Muscle of arm (tissue), 14 donors: ENCODE measurements at places on chromosomes 1 and 21. TPM values are rescaled to one million over a fixed set of nuclear protein-coding genes. Genes with fewer than 3 reads are reported as not detected.
A peak's percentile ranks its signal among the peaks of the same experiment; 100 is the strongest.

DNA sequence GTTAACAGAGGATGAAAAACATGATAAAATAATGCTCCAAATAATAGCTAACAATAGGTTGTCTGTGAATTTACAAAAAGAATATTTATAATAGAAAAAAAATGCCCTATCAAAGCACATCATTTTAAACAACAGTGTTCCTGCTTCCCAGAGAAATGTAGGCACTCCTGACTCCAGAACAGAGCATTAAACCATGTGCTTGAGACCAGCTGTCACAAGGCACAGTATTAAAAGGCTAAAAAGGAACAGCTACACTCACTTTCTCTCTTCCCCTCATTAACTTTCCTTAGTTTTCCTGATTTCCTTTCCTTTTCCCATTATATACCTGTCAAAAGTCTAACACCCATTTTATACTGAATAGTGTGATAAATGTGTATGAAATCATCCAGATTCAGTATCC is 10.9 kb downstream of the VAV3 start:
- no peak for DNase-seq

DNA sequence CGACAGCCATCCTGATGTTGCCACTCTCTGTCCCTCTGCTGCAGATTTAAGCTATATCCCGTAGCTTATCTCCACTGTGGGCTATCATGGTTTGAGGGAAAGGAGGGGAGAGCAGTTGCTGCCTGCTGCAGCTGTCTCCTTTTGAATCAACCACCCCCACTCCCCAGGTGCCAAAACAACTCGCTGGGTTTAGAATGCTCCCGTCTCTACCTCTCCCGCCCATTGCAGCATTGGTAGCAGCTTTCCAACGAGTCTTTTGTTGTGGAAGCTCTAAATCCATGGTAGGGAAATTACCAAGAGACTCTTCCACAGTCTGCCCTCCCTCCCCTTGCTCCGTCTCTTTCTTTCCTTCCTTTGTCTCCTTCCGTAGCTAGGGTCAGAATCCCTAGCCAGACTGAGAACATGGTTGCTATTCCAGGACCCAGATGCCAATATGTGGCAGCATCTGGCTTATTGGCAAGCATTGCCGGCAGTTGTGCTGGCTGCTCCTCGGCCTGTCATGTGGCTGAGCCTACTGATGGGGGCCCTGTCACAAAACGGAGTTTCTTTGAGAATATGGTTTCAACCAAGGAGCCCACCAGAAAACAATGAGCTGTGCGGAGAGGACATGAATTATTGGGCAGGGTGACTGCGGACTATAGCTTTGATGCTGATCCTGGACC is 230.7 kb downstream of the RPS6KC1 start:
- DNase-seq: peak; percentile 35

GRCh38 chr1:167631386-167631935 is 1.4 kb downstream of the RCSD1 start:
- DNase-seq: no peak

DNA sequence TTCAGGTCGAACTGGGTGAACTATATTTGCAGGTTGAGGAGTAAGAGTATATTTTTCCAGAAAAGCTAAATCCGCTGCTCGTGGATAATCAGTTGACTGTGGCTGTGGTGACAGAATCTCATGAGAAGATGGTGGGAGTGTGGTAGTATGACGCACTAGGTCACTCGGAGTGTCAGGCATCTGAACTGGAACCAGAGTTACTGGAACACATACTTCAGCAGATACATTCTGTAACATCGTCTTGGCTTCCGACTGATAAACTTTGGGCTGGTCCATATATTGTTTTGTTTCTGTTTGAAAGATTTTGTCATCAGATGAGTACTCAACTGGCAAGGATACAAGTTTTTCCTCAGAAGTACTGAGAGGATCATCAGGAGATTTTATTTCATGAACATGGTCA is 13.0 kb upstream of the ASPM start:
- DNase-seq: no peak

- peak; percentile 41 for DNase-seq
Observed at GRCh38 chr1:33170351-33171274, 11.2 kb downstream of the TRIM62 start.

The ATP8B2 gene
- polyA plus RNA-seq: not detected

DNA sequence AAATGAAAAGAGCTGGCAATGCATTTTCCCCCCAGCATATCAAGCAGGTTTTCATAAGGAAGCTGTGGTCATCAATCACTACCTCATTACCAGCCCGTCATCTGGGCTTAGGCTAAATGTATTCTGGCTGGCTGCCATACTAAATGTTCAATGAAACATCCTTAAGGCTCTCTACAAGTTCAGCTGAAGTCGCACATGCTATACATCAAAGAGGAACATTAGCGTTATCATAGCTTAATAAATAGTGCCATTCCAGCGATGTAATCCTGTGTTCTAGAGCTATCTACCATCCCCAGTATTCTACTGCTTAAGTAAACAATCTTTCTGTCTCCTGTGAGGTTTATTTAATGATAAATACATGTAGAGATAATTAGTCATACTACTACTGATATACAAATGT is 288.8 kb downstream of the DPYD start:
- no peak for DNase-seq

DNA sequence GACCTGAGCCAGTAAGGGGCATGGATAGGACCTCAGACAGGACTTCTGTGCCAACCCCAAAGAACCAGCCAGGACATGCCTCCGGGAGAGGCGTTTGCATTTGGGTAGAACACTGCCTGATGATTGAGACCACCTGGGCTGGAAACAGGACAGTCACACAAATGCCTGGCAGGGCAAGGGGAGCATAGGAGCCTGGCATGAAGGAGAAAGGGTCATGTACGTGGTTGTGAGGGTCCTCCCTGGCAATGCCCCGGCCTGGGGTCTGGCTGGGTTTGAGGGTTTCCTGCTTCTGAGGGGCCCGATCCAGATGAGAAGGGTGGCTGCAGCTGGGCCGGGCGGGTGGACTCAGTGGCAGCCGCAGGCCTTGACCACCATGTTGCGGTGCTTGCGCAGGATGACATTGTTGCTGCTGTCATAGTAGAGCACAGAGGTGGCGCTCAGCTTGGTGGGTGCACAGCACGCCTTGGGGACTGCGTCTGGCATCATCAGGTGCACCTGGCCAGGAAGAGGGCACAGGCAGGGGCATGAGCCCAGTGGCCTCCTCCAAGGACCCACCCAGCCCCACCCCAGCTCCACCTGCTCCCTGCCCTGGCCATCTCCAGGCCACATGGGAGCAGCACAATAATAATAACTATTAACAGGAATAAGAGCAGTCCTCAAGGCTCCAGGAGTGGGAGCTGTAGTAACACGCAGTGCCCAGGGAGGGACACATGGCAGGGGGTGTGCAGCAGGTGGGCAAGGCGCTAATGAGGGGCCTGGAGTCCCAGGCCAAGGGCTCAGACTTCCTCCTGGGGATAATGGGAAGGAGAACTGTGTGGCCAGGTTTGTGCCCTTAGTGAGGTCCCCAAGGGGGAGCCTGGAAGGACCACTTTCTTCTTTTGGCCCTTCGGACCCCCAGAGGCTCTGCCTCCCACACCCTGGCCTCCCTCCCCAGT is 10.8 kb downstream of the OXCT2 start:
- no peak for DNase-seq

The S100A4 gene
- polyA plus RNA-seq: 192 TPM

- no peak for DNase-seq
Observed at GRCh38 chr1:29524285-29525065, 288.2 kb downstream of the PTPRU start.

DNA sequence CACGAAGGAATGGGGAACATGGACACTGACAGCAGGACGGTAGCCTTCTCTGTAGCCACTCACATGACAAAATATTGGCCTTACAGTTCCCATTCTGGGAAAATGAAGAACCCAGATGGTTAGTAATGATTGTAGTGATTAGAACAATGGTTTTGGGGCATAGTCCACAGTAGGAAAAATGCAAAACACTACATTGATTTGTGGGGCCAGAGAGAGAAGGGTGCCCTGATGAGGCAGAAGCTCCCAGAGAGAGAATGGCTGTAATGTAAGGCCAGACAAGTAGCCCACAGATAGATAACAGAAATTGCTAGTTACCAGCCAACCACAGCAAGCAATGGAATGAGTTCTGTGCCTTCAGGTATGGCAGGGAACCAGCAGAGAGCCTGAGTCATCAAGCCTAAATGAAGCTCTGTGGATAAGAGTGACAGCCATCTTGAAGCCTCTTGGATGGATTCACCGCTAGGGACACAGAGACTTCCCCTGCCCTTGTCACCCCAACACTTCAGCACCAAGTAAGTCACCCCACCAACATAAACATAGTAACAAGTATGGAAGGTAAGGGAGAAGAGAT is 206.1 kb downstream of the BACH1 start:
- DNase-seq: no peak

- no peak for DNase-seq
Observed at GRCh38 chr1:101148980-101149379, 87.8 kb upstream of the S1PR1 start.

DNA sequence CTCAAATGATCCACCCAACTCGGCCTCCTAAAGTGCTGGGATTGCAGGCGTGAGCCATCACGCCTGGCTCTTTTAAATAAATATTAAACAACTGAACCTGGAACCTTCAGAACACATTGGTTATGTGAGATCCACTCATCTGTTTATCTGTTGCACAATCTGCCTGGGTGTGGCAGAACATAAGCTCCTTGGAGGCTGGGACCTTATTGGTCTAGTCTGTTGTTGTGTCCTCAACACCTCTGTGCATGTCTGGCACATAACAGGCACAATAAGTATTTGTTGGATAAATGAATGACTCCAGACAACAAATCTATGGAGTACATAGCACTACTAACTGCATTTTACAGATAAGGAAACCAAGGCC is 4.1 kb upstream of the NBL1 start:
- DNase-seq: no peak
